Omental fat pad (tissue), 4 donors: ENCODE measurements at places on chromosomes 2 and 18.

DNA sequence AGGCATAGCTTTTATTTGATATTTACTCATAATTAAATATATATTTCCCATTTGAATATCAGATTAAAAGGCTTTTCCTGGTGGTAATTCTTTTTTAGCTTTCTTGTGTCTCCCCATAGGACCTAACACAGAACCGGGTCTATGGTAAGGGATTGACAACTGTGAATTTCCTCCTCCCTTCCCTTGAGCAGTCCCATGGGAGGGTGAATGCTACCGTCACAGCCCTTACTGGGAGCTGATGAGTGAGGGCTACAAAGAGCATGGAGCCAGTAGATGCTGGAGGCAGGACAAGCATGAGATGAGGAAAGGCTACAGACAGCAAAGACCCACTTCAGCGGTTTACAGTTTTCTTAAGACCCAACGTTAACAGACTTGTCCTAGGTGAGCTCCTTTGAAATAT lies 170.6 kb upstream of the EPAS1 start:
- no peak for DNase-seq

- DNase-seq: no peak
Measured at GRCh38 chr2:85933753-85934594, 45.2 kb upstream of the ST3GAL5 start.

- no peak for DNase-seq
Measured at GRCh38 chr2:85697096-85697495, 2.9 kb downstream of the GNLY start.

DNA sequence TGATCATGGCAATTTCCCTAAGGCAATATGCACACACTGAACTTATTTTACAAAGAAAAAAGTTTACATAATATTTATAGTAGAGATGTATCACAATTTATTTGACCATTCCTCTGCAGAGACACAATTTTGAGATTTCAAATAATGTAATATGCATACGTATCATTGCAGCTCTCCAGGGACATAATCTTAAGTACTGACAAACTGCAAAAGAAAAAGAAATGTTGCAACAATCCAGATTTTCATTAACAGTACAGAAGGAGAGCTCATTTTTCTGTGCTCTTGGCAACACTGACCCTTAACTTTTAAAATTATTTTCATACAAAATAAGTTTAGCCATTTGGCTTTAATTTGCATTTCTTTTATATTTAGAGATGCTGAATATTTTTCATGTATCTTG lies 710.2 kb upstream of the SLC39A10 start:
- DNase-seq: no peak

GRCh38 chr2:43131890-43132682 lies 94.3 kb downstream of the ZFP36L2 start:
- peak; percentile 22 for DNase-seq
